ENCODE measurements at places on chromosomes 6 and 20. TPM values are rescaled to one million over a fixed set of nuclear protein-coding genes. Genes with fewer than 3 reads are reported as not detected.

DNA sequence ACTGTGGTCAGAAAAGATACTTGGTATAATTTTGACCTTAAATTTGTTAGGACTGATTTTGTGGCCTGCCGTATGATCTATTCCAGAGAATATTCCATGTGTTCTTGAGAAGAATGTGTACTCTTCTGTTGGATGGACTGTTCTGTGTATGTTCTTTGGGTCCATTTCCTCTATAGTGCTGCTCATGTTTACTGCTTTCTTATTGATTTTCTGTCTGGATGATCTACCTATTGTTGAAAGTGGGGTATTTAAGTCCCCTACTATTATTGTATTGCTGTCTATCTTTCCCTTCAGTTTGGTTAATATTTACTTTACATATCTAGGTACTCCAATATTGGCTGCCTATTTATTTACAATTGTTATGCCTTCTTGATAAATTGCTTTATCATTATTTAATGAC is 298.4 kb downstream of the BCKDHB start:
- DNase-seq, result no peak

DNA sequence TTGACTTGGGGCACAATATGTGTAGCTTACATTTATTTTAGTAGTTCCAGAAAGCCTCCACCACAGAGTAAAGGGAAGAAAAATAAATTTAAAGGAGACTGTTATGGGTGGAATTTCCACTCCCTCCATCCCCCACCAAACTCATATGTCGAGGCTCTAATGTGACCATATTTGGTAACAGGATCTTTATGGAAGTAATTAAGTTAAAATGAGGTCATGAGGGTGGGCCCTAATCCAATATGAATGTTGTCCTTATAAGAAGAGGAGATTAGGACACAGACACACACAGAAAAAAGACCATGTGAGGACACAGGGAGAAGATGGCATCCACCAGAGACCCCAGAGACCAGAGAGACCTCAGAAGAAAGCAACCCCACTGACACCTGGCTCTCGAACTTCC is 189.7 kb downstream of the EDN1 start:
- DNase-seq, result no peak

DNA sequence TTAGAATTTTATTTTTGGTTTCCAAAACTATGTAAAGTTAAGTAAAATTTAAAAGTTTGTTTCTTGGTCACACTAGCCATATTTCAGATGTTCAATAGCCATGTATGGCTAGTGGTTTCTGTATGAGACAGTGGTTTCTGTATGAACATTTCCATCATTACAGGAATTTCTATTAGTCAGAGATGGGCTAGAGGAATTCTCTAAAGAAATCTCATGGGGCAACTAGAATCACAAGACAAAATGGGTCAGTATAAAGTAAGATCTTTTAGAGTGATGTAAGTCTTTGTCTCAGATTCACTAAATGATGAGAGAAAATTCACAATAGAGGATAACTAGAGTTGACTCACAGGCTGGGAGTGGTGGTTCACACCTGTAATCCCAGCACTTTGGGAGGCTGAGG is 149.0 kb downstream of the FUT9 start:
- no peak for DNase-seq

DNA sequence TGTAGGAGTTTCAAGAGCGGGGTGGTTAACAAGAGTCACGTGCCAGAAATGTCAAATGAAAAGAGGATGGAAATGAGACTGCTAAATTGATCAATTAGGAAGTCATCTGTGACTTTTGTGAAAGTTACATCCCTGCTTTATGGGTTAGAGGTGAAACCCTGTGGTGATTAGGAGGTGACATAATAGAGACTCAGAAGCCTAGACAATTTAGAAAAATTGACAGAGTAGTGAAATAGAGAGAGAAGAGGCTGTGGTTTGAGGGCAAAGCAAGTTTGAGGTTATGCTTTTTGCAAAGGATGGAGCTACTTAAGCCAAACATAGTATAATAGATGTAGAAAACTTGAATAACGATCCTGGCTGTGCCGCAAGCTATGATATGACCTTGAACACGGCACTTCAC is 71.8 kb downstream of the IMPG1 start:
- no peak for DNase-seq

GRCh38 chr20:42441196-42441863 is 748.4 kb downstream of the PTPRT start:
- no peak for DNase-seq

DNA sequence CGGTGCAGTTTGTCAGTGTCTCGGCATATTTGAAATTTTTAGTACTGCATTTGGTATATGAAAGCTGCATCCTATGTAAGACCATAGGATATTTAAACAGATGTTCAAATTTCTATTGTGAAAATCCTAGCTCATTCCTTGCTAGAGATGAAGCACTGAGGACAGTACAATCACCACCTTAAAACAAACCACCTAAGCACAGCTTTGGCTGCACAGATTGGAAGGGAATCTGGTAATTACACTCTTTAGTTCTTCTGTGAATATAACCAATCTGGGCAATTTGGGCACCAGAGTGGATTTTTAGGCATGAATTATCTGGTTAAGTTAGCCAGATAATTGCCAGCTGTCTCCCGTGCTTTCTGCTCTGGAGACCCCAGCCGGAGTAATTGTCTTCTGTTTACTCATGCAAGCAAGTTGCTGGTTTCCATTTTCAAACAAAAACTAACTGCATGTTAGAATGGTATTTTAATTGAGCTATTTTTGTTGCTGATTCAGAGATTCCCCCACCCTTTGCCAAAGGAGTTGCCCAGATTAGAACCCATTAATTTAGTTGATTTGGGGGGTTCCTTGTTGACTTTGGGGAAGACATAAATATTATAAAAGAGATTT is 36.9 kb downstream of the E2F3 start:
- DNase-seq, result no peak

- DNase-seq, result no peak
These were observed 29.3 kb downstream of the SCML4 start for GRCh38 chr6:107794771-107795170.

GRCh38 chr20:16241911-16242310 is 331.3 kb downstream of the KIF16B start:
- no peak for DNase-seq

DNA sequence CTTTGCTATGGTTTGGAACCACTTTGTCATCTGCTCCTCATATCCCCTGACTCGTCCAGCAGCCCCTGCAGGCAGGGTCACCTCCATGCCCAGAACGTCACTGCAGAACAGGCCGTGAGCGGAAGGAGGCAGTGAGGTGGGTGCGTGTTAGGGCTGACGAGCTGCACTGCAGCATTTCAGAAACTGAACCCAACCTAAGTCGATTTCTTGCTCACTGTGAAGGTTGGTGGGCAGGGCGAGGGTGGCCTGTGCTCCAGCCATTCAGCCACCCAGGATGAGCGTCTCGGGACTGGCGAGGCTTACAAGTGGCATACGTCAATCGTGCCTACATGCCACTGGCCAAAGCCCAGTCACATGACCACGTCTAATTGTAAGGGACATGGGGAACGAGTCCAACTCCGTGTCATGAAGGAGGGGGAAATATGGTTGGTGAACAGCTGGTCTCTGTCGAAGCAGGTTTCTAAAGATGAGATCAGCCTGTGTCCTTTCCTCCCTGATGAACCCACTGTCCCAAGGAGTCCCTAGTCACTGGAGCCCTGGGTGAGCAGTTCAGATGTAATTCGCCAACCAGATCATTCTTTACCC is 289.1 kb downstream of the TAF4 start:
- no peak for DNase-seq

GRCh38 chr20:63056236-63057170 is 49.7 kb upstream of the BHLHE23 start:
- DNase-seq, result no peak

GRCh38 chr6:42901538-42901957 is 14.3 kb upstream of the PTCRA start:
- DNase-seq, result peak; percentile 82

- DNase-seq, result no peak
These were observed 16.5 kb upstream of the SH3BGRL2 start for GRCh38 chr6:79614326-79615305.

GRCh38 chr6:168784426-168784825 is 343.4 kb downstream of the SMOC2 start:
- DNase-seq, result no peak

- no peak for DNase-seq
These were observed 10.0 kb downstream of the ENTPD6 start for GRCh38 chr20:25205277-25206062.

- no peak for DNase-seq
These were observed 297.2 kb upstream of the JARID2 start for GRCh38 chr6:14948586-14949245.

DNA sequence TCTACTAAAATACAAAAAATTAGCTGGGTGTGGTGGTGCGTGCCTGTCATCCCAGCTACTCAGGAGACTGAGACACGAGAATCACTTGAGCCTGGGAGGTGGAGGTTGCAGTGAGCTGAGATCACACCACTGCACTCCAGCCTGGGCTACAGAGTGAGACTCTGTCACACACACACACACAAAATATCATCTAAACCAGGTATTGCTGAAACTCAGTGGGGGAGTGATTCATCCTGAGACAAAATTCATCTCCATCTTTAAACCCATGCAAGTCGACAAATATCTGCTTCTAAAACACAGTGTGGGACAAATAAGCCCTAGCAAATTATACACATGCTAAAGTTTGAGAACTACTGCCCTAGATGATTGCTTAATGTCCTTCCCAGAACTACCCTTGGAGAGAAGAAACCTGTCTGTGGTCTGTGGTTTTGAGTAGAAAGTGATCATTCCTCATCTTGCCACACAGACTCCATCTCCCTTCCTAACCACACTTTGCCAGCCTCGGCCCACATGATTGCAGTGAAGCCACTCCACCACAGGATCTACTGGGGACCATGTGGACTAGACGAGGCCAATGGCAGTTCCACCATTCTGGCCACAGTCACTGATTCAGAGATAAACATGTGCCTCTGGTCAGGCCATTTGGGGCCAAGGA is 130.3 kb downstream of the OPRM1 start:
- no peak for DNase-seq

DNA sequence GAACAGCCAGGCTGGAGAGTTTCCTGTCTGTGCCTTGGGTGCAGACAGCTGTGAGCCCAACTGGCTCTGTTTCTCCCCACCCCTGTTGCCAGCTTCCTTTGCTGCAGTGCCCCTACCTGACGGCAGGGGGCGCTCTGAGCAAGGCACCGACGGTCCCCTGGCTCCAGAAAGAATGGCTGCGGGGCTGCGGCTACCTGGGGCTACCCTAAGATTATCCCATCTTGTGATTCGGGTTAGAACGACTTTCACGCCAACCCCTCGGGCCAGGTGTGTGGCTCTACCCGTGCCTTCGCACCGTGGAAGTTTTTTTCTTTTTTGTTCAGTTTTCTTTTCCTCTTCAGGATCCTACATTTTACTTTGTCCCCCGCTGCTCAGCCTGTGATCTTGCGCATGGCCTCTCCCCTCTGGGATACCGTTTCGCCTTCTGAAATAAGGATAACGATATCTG is 33.4 kb upstream of the AAR2 start:
- peak; percentile 72 for DNase-seq

GRCh38 chr6:144063246-144063743 is 32.1 kb downstream of the SF3B5 start:
- DNase-seq, result no peak

DNA sequence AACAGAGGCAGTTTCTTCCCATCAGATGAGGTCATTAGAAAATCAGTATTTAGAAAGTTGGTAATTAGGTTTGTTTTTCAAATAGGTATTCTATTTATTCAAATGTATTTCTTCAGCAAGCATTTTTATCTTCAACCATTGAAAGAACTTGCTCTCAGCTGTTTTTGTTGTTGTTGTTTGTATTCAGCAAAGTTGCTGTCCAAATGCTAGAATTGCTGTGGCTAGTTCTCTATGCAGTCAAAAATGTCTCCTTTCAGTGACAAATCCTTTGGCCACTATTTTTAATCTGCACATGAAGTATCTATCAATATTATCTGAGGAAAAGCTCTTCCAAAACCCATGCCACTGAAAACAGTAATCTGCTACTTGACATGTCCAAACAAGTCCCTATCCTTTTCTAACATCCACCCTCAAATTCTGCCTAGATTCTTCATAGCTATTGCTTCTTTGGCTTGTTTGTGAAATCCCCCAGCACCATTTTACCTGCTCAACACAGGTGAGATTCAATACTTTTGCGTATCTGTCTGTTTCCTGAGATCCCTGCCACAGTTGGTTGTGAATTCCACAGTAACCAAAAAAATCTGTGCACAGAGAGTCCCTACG is 1005.4 kb downstream of the GRIK2 start:
- DNase-seq, result no peak

- no peak for DNase-seq
These were observed 21.4 kb downstream of the NCR2 start for GRCh38 chr6:41356825-41357224.

- no peak for DNase-seq
These were observed 104.9 kb upstream of the TFAP2D start for GRCh38 chr6:50608421-50608820.

DNA sequence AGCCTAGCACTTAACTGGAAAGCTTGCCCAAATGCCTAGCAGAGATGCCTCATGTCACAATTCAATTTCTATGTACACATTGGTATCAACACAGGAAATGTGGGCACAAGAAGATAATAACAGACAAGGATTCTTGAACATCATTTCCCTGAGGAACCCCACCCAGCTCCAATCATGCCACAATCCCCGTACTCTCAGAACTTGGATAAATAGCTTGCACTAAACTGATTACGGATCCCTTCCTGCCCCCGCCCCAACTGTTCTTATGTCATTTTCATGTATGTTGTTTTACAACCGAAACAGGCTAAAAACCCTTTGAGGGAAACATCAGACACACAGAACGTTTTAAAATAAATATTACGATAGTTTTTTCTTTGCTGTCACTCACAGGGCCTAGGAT is 87.1 kb downstream of the BACH2 start:
- DNase-seq, result no peak

GRCh38 chr6:90386399-90387382 is 90.0 kb upstream of the BACH2 start:
- no peak for DNase-seq

- DNase-seq, result no peak
These were observed 37.6 kb downstream of the PKIB start for GRCh38 chr6:122647765-122648164.

DNA sequence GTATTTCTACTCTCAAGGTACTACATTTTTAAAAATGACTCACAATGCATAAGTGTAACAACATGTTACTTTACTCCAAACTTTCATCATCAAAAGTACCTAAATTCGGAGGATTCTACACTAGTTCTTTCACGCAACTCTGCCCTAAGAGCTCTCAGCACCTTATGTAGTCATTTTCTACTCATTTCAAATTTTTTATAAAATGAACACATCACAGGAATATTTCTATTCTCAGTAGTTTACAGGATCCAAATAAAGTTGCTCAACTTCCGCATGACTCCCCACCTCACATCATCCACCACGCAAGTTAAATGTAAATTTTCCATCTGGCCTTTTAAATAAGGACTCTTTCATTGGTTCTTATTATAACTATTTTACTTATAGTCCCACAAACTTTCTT is 344.9 kb upstream of the MANEA start:
- DNase-seq, result no peak

Gene PAK5
- not detected for polyA plus RNA-seq

Gene ELOVL4
- 0.24 TPM for polyA plus RNA-seq

Gene PRL
- not detected for polyA plus RNA-seq

Gene BNIP5
- polyA plus RNA-seq, result not detected

Gene STMND1
- polyA plus RNA-seq, result not detected

Gene RGS17
- under 0.01 TPM for polyA plus RNA-seq

Gene MYLK4
- 0.38 TPM for polyA plus RNA-seq

Gene SLC35F1
- 5.0 TPM for polyA plus RNA-seq

Gene NMBR
- not detected for polyA plus RNA-seq

Gene SLC2A10
- polyA plus RNA-seq, result 1.4 TPM

Gene SLC17A2
- not detected for polyA plus RNA-seq

Gene TP53TG5
- 1.5 TPM for polyA plus RNA-seq

Gene ID4
- 3.7 TPM for polyA plus RNA-seq
